ENCODE measurements at places on chromosomes 6 and 20. TPM values are rescaled to one million over a fixed set of nuclear protein-coding genes. Genes with fewer than 3 reads are reported as not detected.

Gene RFX6
- not detected for total RNA-seq

Gene CD93
- 2.0 TPM for total RNA-seq

Gene SCGN
- not detected for total RNA-seq

Gene GHRH
- not detected for total RNA-seq

Gene PAX1
- total RNA-seq: not detected

Gene MYL9
- 50.0 TPM for total RNA-seq

Gene NOP56
- 263 TPM for total RNA-seq

Gene SMLR1
- total RNA-seq: not detected

Gene CCN6
- total RNA-seq: not detected

Gene TMEM217
- 0.09 TPM for total RNA-seq

Gene ACAT2
- total RNA-seq: 66.2 TPM

Gene SIRPB1
- not detected for total RNA-seq

Gene GPLD1
- 0.27 TPM for total RNA-seq

Gene CAPN11
- not detected for total RNA-seq

All from fibroblast of the aortic adventitia (primary cell).